GM23248 (cell line): ENCODE measurements at places on chromosomes 11 and 22. TPM values are rescaled to one million over a fixed set of nuclear protein-coding genes. Genes with fewer than 3 reads are reported as not detected.

Gene BAIAP2L2
- 13.2 and 13.4 TPM in 2 replicates for polyA plus RNA-seq

Gene PKP3
- polyA plus RNA-seq: 2.2 and 2.4 TPM in 2 replicates

Gene CYP2D6
- polyA plus RNA-seq: 0.15 and 0.16 TPM in 2 replicates

Gene CDON
- polyA plus RNA-seq: 2.2 and 2.7 TPM in 2 replicates

Gene MEI1
- 5.5 and 5.9 TPM in 2 replicates for polyA plus RNA-seq

Gene ROBO3
- 9.9 and 12.1 TPM in 2 replicates for polyA plus RNA-seq

Gene RBM4
- polyA plus RNA-seq: 121 and 125 TPM in 2 replicates

Gene PARVG
- 0.27 TPM in 1 of 2 replicates, not detected in the other for polyA plus RNA-seq

Gene HBB
- polyA plus RNA-seq: not detected in 2 replicates

Gene BIRC3
- 0.57 and 0.79 TPM in 2 replicates for polyA plus RNA-seq

Gene EHF
- not detected in 2 replicates for polyA plus RNA-seq

Gene FGF4
- not detected in 2 replicates for polyA plus RNA-seq

Gene ANO1
- polyA plus RNA-seq: not detected in 2 replicates

Gene CBX7
- 2.5 and 2.9 TPM in 2 replicates for polyA plus RNA-seq

Gene SLC22A6
- polyA plus RNA-seq: not detected in 2 replicates

Gene TM7SF2
- polyA plus RNA-seq: 2.5 and 2.6 TPM in 2 replicates

Gene OR2D2
- polyA plus RNA-seq: not detected in 2 replicates

Gene CASP5
- polyA plus RNA-seq: not detected in 2 replicates

Gene APOL3
- polyA plus RNA-seq: 3.4 and 4.0 TPM in 2 replicates

Gene KRTAP5-11
- not detected in 2 replicates for polyA plus RNA-seq

Gene OR51B4
- not detected in 2 replicates for polyA plus RNA-seq

Gene CFAP300
- polyA plus RNA-seq: 14.0 and 15.3 TPM in 2 replicates

Gene PITPNB
- polyA plus RNA-seq: 79.8 and 82.1 TPM in 2 replicates

Gene OR56A4
- polyA plus RNA-seq: not detected in 2 replicates

Gene RASD2
- polyA plus RNA-seq: 1.5 and 1.6 TPM in 2 replicates

Gene OR6A2
- polyA plus RNA-seq: not detected in 2 replicates

Gene OTOG
- polyA plus RNA-seq: not detected in 2 replicates

Gene RHOD
- polyA plus RNA-seq: 32.3 and 33.2 TPM in 2 replicates

Gene MYOD1
- polyA plus RNA-seq: not detected in 2 replicates

Gene MFRP
- not detected in 2 replicates for polyA plus RNA-seq

Gene MMP10
- 1.0 and 1.1 TPM in 2 replicates for polyA plus RNA-seq

Gene UVRAG
- polyA plus RNA-seq: 11.0 TPM in 2 replicates

Gene SPDYC
- polyA plus RNA-seq: not detected in 2 replicates

Gene FOLR2
- polyA plus RNA-seq: not detected in 2 replicates

Gene GAB4
- not detected in 2 replicates for polyA plus RNA-seq

Gene OR52I2
- not detected in 2 replicates for polyA plus RNA-seq

Gene TSPAN32
- not detected in 2 replicates for polyA plus RNA-seq

Gene CSF2RB
- polyA plus RNA-seq: 2.3 and 2.6 TPM in 2 replicates

Gene TBRG1
- 43.1 and 43.5 TPM in 2 replicates for polyA plus RNA-seq

Gene CTSW
- polyA plus RNA-seq: 0.23 and 0.51 TPM in 2 replicates

Gene OVOL1
- polyA plus RNA-seq: not detected in 2 replicates

Gene IGF2
- 0.06 and 0.18 TPM in 2 replicates for polyA plus RNA-seq

Gene KRTAP5-10
- polyA plus RNA-seq: not detected in 2 replicates
